Activated naive CD4-positive, alpha-beta T cell treated with anti-CD3 and anti-CD28 coated beads for 36 hours (primary cell): ENCODE measurements at places on chromosomes 2 and 18. TPM values are rescaled to one million over a fixed set of nuclear protein-coding genes. Genes with fewer than 3 reads are reported as not detected.

Gene CCDC68
- total RNA-seq = not detected

- H3K27ac ChIP-seq = no peak overlapping the region
- no peaks in the 10 kb centered on the region for H3K36me3 ChIP-seq
- H3K4me3 ChIP-seq = no peak overlapping the region
- no peak for DNase-seq
- no peaks in the 10 kb centered on the region for H3K4me1 ChIP-seq
- no peaks in the 10 kb centered on the region for H3K27me3 ChIP-seq
These were observed 219.6 kb downstream of the CYP26B1 start for GRCh38 chr2:71927757-71928715.

DNA sequence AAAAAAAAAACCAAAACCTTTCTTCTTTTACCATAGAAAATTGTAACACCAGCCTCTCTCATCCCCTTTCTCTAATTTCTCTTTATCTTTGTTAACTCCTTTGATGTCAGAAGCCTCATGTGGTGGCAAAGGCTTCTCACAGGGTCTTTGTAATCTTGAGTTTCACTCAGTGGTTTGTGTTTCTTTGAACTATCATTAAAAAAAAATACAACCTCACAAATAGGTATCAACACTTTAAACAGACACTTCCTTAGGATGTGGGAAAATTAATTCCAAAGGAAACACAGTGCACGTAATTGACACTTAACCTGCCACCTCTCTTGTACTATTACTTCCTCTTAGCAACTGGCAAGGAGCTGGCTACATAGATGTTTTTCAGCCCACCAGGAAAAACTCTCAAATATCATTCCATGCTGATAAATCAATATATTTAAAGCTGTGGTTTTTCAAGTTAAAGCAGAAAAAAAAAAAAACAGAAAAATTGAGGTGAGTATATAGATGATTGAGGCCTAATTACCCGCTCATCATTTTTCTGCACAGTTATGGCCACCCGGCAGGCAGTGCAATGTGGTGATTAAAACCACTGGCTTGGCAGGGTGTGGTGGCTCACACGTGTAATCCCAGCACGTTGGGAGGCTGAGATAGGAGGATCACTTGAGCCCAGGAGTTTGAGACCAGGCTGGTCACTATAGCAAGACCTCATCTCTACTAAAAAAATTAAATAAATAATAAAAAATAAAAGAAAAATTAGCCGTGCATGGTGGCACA lies 193.5 kb downstream of the MYO3B start:
- no peaks in the 10 kb centered on the region for H3K36me3 ChIP-seq
- no peak for DNase-seq
- H3K4me1 ChIP-seq = peaks cover 31% of the 10 kb centered on the region
- peaks cover 28% of the 10 kb centered on the region for H3K27me3 ChIP-seq
- no peak overlapping the region for H3K27ac ChIP-seq

DNA sequence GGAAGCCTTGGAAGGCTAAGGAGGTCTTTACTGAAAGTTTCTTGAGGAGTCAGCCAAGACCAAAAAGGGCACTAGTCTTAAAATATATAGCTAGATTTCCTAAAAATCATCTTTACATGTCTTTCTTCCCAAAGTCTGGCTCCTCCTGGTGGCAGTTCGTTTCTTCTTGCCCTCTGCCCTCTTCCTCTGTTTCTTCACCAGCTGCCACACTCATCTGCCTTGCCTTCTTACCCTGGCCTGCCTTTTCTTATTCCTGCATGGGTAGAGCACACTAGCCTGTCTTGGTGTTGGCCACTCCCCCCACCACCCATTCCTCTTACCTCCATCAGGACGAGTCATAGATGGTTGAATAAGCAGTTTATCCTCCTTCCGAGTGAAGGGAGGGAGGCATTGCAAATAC lies 129.8 kb downstream of the RAPGEF4 start:
- peaks cover 12% of the 10 kb centered on the region for H3K27me3 ChIP-seq
- H3K36me3 ChIP-seq = no peaks in the 10 kb centered on the region
- no peaks in the 10 kb centered on the region for H3K4me1 ChIP-seq
- no peak overlapping the region for H3K4me3 ChIP-seq
